ENCODE measurements at places on chromosomes 2 and 18.

DNA sequence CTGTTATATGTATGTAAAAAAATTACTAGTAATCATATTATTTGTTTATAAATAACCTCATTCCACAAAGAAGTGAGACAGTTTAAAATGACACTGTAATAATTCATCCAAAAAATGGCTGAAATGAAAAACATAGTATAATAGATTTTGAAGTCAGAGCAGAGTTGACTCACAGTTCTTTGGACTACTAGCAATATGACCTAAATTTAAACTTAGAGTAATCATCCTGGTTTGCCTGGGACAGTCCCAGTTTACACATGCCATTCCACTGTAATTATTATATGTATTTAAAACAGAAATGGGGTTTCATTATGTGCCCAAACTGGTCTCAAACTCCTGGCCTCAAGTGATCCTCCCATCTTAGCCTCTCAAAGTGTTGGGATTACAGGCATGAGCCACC lies 48.3 kb downstream of the CCDC88A start:
- DNase-seq: no peak

DNA sequence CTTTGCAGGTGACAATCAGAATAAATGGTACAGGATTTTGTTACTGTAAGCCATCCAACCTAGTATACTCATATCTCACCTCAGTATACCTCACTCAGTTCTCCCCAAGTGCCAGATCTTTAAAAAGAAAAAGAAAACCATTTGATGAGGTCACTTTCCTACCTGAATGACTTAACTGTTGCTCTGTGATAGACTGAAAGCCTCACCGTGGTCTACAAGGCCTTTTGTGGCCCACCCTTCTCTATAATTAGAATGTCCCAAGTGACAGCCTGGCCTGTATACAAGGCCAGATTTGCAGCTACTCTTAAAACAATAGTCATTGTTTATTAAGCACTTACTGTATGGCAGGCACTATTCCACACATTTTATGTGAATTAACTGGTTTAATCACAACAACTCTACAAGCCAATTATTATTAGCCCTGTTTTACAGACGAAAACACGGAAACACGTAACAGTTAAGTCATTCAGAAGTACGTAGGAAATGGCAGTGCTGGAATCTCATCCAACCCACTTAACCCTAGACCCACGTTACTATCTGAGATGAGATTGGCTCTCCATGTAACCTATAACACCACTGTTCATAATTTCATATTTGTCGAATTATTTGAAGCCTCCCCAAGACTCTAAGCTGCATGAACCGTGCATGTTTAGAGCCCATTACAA lies 28.3 kb downstream of the PKP4 start:
- DNase-seq: no peak

- no peak for DNase-seq
Observed at GRCh38 chr18:79919089-79919488, 32.4 kb downstream of the SLC66A2 start.

GRCh38 chr2:69815717-69816116 lies 13.7 kb upstream of the GMCL1 start:
- no peak for DNase-seq

DNA sequence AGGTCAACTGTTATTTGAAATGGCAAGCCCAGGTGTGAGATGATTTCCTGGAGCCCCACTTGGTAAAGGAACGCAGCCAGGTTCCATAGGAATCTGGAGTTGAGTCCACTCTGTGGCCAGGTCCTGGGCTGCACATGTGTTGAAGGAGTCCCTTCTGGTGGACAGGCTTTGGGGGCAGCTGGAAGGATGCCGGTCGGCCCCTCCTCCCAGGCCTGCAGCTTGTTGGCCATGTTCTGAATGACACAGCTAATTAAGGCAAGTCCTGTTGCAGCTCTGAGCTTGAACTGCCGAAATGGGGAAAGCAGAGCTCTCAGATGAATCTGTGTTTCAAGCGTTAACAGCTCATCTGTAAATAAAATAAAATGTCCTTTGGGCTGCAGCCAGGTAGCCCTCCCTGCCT lies 23.8 kb downstream of the EN1 start:
- DNase-seq: no peak

- DNase-seq: no peak
Observed at GRCh38 chr2:171102802-171103201, 57.9 kb downstream of the TLK1 start.

- no peak for DNase-seq
Observed at GRCh38 chr2:136086253-136087016, 31.5 kb downstream of the CXCR4 start.
